ENCODE measurements at places on chromosomes 6 and 20. TPM values are rescaled to one million over a fixed set of nuclear protein-coding genes. Genes with fewer than 3 reads are reported as not detected.

TCF21 gene
- 0.02 TPM for total RNA-seq

NMBR gene
- total RNA-seq, result not detected

ZC2HC1B gene
- total RNA-seq, result not detected

INSM1 gene
- total RNA-seq, result not detected

TNFRSF21 gene
- 30.0 TPM for total RNA-seq

BCAS4 gene
- total RNA-seq, result 24.9 TPM

SLC35F1 gene
- total RNA-seq, result not detected

Measured in A549 treated with DMSO at 1 μM for 4 hours (cell line).